Non-pigmented ciliary epithelial cell (primary cell): ENCODE measurements at places on chromosomes 16 and 17.
A peak's percentile ranks its signal among the peaks of the same experiment; 100 is the strongest.

DNA sequence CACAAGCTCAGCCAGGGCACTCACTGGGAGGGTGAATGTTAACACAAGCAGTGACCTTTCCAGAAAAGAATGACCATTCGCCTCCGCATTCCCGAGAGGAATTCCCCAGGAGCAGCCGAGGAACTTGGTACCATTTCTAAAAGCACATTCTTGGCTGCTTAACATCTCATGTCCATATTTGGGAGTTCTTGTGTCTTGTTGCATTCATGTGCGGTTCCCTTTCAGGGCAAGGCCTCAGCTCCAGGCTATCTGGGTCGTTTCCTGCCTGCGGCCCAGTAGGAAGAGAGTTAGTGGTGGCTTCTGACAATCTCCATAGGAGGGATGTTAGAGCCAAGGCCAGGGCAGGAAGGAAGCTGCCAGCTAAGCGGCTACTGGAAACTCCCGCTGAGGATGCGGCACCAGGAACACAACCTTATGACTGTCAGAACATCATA lies 27.8 kb upstream of the MEAK7 start:
- peak; percentile 82 for DNase-seq

DNA sequence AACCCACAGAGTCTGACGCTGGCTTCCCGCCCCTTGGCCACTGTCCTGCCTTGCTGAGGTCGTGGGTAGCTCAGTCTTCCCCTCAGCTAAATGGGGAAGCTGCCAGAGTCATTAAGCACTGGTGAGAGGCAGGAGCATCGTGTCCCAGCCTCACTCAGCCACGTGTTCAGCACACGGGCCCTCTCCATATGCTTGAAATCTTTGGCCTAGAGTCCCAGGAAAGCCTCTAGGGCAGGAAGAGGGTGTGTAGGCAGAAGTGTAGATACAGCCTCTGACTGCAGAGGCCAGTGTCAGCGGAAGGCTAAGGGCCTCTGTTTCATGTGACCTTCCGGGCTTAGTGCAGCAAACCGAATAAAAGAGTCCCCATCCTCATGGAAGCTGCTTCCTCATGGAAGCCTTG lies 4.1 kb downstream of the DHODH start:
- no peak for DNase-seq

DNA sequence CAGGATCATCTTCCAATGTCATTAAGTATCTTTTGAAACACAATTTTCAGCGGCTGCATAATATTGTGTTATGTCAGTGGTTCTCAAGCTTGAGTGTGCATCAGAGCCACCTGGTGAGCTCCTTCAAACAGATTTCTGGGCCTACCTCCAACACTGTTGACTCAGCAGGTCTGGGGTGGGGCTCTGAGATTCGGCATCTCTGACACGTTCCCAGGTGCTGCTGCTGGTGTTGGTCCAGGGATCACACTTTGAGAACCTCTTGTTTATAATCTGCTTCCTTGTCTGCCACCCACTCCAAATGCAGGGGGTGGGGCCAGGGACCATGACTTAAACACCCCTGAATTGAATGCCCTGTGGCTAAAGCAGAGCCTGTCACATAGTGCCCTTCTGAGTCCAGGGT lies 73.8 kb upstream of the HNF1B start:
- no peak for DNase-seq

- no peak for DNase-seq
Observed at GRCh38 chr16:14491861-14492529, 138.1 kb downstream of the PARN start.

DNA sequence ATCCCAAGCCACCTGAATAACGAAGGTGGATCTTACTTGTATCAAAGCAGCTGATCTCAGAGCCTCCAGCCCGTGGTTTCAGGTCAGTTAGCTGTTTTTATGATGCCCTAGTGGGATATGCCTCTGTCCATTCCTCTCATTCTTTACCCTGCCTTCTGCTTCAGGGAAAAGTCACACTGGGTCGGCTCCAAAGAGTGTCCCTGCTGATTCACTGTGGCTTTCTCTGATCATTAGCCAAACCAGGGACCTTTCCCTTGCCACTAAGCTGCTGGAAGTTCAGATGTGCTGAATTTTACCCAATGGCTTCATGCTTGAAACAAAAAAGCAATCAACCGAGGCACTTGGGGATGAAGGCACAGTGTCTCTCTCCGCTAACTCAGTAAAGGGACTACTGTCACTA lies 170.2 kb upstream of the SALL1 start:
- no peak for DNase-seq

GRCh38 chr17:78697554-78698343 lies 84.3 kb downstream of the CYTH1 start:
- DNase-seq: no peak

GRCh38 chr17:15092261-15092660 lies 172.9 kb downstream of the PMP22 start:
- no peak for DNase-seq

DNA sequence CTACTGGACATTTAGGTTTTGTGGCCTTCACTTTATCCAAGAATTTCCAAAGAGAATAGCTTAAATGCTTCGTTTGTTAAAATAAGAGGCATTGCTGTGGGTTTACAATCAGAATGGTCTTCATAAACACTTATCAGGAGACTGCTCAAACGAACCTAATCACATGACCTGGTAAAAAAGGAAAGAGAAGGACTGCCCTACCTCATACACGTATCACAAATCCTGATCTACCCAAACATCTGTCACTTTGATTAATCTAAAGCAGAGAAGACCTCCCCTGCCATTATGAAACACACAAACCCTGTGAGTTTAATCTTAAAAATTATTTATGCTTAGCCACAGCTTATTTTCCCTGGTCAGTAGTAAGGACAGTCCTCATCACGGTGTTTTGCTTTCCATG lies 76.6 kb downstream of the PARN start:
- DNase-seq: no peak

GRCh38 chr17:56665864-56666263 lies 72.4 kb downstream of the NOG start:
- DNase-seq: no peak

GRCh38 chr17:74875155-74875976 lies 2.6 kb upstream of the FDXR start:
- no peak for DNase-seq

- no peak for DNase-seq
Observed at GRCh38 chr17:71035226-71035625, 865.9 kb downstream of the KCNJ2 start.

GRCh38 chr16:67563708-67564468 lies 1.6 kb downstream of the CTCF start:
- DNase-seq: peak; percentile 26

DNA sequence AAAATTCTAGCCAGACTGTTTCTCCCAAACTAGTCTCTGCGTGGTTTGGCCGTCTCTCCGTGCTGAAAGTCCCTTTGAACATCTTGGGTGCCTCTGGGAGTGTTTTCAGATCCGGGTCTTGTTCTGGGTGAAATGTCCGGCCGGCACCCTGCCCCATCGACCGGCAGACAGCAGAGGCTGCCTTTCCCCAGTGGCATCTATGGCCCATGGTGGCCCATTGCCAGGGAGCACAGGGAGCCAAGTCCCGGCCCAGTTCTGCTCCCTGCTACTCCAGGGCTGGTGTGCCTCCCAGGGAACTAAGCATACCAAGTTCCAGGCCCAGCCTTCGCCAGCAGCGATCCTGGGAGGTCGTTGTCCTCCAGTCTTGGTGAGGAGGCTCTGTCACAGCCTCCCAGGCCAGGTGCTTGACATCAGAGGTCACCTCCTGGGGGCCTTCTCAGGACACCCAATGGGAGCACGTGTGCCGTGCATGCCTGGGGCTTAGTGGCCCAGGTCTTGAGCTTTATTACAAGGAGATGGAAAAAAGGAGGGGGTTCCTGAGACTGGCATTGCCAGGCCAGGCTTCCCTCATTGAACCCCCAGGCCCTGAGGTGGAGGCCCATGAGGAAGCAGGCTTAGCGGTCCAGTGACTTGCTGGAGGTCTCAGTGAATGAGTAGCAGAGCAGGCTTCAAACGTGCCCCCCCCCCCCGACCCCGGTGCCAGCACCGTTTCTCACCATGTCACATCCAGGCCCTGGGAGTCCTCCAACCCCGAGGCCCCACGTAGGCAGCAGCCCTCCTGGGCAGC lies 54.0 kb downstream of the PGS1 start:
- no peak for DNase-seq
